ENCODE measurements at places on chromosomes 1 and 21. TPM values are rescaled to one million over a fixed set of nuclear protein-coding genes. Genes with fewer than 3 reads are reported as not detected.

MRPS15 gene
- 91.4 TPM for total RNA-seq

NBPF20 gene
- total RNA-seq, result 1.3 TPM

RXFP4 gene
- total RNA-seq, result not detected

CFAP57 gene
- total RNA-seq, result not detected

KCNJ9 gene
- not detected for total RNA-seq

HSD3B2 gene
- total RNA-seq, result not detected

FAM72D gene
- total RNA-seq, result 8.2 TPM
